AG09319 (cell line): ENCODE measurements at places on chromosomes 6 and 20.

DNA sequence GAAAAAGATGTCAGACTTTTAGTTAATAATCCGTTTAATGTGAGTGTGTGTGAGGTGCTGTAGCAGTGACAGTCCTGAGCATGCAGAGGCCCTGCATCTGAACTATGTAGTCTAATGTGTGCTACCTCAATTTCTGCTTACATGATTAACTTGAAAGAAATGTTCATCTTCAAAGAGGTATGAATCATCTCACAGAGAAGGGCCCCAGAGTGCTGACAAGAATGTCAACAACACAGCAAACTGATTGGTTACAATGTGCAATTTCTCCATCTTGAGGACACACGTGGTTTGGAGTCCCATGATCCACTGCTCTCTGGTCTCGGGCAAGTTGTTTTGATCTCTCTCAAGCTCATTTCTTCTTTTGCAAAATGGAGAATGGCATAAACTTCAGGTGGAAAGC, 61.7 kb upstream of the EMILIN3 start:
- DNase-seq, result no peak

DNA sequence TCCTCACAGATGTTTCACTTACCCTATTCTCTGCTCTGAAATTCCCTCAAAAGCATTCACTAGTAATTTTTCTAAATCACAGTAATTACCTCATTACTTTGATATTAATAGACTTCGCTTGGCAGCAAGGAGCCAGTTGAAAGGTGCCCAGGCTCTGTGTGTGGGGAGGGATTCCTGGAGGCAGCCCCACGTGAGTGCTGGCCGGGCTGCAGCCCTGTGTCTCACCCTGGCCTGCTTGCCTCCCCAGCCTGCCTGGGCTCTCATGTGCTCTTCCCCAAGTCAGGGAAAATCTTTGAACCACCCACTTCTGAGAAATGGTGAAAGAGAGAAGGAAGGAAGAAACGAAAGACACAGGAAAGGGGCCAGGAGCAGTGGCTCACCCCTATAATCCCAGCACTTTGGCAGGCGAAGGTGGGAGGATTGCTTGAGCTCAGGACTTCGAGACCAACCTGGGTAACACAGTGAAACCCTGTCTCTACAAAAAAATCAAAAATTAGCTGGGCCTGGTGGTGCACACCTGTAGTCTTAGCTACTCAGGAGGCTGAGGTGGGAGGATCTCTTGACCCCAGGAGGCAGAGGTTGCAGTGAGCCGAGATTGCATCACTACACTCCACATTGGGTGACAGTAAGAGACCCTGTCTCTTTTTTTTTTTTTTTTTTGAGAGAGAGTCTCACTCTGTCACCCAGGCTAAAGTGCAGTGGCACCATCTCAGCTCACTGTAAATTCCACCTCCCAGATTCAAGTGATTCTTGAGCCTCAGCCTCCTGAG, 20.0 kb upstream of the SNTA1 start:
- no peak for DNase-seq

DNA sequence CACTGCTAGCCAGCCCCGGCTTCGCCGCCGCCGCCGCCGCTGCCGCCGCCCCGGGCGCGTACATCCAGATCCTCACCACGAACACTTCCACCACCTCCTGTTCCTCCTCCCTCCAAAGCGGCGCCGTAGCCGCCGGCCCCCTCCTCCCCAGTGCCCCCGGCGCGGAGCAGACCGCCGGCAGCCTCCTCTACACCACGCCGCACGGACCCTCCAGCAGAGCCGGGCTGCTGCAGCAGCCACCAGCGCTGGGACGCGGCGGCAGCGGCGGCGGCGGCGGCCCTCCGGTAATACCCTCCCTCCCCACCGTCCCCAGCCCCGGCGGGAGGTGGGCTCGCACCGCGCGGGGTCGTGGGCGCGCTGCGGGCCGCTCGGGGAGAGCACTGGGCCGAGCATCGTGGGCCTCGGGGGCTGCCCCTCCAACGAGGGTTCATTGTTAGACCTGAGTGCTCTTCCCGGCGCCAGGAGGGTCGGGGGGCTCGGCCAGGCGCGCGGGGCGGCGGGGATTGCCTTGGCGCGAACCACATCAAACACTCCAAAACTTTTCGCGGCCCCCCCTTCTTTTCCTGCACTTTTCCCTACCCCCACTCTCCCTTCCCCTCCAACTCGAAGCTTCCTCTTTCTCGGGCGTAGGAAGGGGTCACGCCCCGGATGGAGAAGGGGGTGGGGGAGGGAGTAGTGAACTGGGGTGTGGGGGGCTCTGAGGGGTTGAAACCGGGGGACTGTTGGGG, 827 bp downstream of the E2F3 start:
- no peak for DNase-seq

DNA sequence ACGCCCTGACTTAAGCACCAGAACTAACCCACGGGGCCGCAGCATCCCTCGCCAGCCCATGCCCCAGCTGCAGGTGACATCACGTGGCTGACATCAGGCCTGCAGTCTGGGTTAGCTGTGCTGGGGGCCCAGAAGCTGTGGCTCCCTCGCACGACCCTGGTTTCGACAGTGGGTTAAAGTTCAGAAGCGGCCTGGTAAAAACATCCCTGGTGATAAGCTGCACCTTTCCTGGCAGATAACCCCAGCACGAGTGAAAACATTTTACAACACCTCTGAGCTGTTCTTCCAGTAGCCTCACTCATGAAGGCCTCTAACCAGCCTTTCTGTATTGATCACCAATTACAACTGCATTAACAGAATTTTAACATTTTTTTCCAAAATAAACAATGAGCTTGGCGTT, 136.4 kb upstream of the RREB1 start:
- no peak for DNase-seq

- DNase-seq, result no peak
Observed at GRCh38 chr20:61659246-61659993, 406.3 kb downstream of the TAF4 start.
